OCI-LY7 (cell line): ENCODE measurements at places on chromosomes 3 and 15. TPM values are rescaled to one million over a fixed set of nuclear protein-coding genes. Genes with fewer than 3 reads are reported as not detected.

Gene DNAJB8
- total RNA-seq, result not detected in 2 replicates

Gene KIF15
- 37.0 and 41.1 TPM in 2 replicates for total RNA-seq

Gene POLR2M
- total RNA-seq, result 71.8 and 77.6 TPM in 2 replicates

GRCh38 chr15:27514526-27514925, 543.5 kb downstream of the GABRG3 start:
- no peak for DNase-seq

- DNase-seq, result peak; percentile 10
These were observed 418.9 kb upstream of the NAALADL2 start for GRCh38 chr3:174440253-174440701.

- no peak for DNase-seq
These were observed 203.9 kb downstream of the NEK10 start for GRCh38 chr3:27165321-27165721.

- peak; percentile 46 for DNase-seq
These were observed 15.0 kb downstream of the KLF13 start for GRCh38 chr15:31341496-31342195.

DNA sequence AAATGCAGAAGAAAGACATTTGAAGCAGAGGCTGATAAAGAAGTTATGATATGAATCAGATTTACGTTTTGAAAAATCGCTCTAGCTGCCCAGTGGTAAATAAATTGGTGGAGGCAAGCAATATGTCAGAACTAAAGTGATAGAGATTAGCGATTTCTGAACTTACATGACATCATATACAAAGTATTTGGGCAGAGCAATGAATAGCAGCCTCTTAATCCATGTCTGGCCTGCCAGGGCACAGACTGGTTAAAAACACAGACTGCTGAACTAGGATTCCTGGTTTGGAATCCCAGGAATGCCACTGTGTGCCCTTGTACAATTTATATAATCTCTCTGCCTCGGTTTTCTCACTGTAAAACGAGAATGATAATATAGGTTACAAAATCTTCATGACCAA, 243.1 kb upstream of the SETMAR start:
- DNase-seq, result no peak

DNA sequence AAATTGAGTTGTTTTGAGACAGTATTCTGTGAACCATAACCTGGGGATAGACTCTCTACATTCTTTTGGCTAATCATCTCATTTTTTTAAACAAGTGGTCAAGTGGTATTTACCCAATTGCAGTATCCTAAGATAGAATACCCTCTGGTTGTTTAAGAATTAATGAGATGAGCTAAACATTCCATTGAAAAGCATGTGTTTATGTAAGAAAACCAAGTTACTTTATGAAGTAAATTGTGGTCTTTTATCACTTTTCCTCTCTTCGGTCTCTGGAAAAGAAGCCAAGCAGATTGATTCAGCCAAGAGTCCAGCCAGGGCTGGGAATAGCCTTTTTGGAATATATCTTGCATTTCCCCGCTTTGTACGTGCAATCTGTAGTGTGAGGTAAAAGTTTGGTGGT, 185.7 kb upstream of the TOPAZ1 start:
- no peak for DNase-seq
